ENCODE measurements at places on chromosomes 2 and 18. TPM values are rescaled to one million over a fixed set of nuclear protein-coding genes. Genes with fewer than 3 reads are reported as not detected.

TUBA4B gene
- polyA plus RNA-seq: not detected

LBX2 gene
- 1.3 TPM for polyA plus RNA-seq

IL36A gene
- not detected for polyA plus RNA-seq

SPDYA gene
- 0.16 TPM for polyA plus RNA-seq

DLGAP1 gene
- 0.30 TPM for polyA plus RNA-seq

EGR4 gene
- polyA plus RNA-seq: 0.94 TPM

Data from pancreas (tissue), 10 donors.